ENCODE measurements at places on chromosomes 11 and 22.

GRCh38 chr22:20792966-20793728 lies 19.2 kb downstream of the SERPIND1 start:
- DNase-seq, result no peak

GRCh38 chr11:119460582-119460981 lies 37.6 kb upstream of the THY1 start:
- peak; percentile 49 for DNase-seq

GRCh38 chr22:39448205-39449054 lies 8.4 kb upstream of the MGAT3 start:
- DNase-seq, result no peak

GRCh38 chr11:100757646-100758045 lies 70.6 kb downstream of the ARHGAP42 start:
- no peak for DNase-seq

- no peak for DNase-seq
Measured at GRCh38 chr22:29126670-29127395, 54.0 kb downstream of the KREMEN1 start.

All from NCI-H524 (cell line).